Esophagus squamous epithelium (tissue), 5 donors: ENCODE measurements at places on chromosomes 2 and 18. TPM values are rescaled to one million over a fixed set of nuclear protein-coding genes. Genes with fewer than 3 reads are reported as not detected.

DNA sequence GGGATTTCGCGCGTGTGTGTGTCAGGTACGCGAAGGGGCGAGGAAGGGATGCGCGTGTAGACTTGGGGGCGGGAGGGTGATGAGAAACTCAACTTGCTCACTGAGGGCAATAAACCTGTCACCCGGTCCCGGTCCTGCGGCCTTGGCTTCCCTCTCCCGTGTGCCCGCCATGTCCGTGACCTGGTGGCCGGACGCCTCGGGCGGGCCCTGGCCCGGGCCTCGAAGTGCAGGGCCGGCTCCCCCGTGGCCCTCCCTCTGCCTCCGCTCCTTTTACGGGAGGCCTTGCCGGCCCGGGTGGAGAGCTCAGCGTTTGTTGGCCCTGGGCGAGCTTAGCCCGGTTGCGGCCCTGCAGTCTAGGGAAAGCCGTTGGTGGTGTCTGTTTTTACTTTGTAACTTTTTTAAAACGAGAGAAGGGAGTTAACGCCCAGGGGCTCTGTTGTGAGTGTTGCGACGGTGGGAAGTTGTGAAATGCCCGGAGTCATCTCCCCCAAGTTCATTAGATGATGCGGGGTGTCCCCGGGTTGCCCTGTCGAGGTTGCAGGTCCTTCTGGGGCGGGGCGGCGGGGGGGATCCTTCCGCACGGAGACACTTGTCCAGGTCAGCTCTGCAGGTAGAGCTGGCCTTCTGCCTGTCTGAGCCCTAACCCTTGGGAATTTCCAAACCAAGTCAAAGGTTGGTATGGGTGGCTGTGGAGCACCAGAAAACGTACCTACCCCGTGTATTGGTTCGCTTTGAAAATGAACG lies 883 bp downstream of the SMCHD1 start:
- H3K4me3 ChIP-seq, result peak overlapping the region; percentile 96
- peak overlapping the region; percentile 99 for H3K27ac ChIP-seq
- H3K36me3 ChIP-seq, result no peaks in the 10 kb centered on the region

DNA sequence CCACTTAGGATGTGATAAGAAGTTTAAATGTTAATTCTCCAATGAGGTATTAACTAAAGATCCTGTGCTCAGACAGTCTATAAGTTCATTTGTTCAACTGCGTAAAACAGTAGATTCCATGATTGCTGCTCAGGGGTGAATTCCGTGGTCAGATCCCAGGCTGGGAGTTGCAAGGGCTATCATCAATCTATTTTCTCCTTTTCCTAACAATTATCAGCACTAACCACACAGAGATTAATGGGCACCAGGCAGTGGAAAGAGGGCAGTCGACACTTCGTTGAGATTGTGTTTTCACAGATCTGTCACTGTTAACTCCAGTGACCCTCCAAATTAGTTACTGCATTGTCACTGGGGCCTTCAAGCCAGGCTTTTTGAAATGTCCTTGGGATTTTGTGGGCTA lies 154.1 kb upstream of the SPRED2 start:
- no peak overlapping the region for H3K27ac ChIP-seq
- DNase-seq, result no peak
- H3K27me3 ChIP-seq, result no peaks in the 10 kb centered on the region

The MITD1 gene
- total RNA-seq, result 29.9 TPM

The ADCYAP1 gene
- not detected for total RNA-seq

The CMPK2 gene
- 1.7 TPM for total RNA-seq

GRCh38 chr2:134320930-134321329 lies 67.1 kb downstream of the MGAT5 start:
- H3K27me3 ChIP-seq, result no peaks in the 10 kb centered on the region
- no peak overlapping the region for H3K27ac ChIP-seq
- H3K4me1 ChIP-seq, result peaks cover 13% of the 10 kb centered on the region
- no peak for DNase-seq
- H3K36me3 ChIP-seq, result peaks cover 24% of the 10 kb centered on the region

The SERPINB12 gene
- not detected for total RNA-seq

DNA sequence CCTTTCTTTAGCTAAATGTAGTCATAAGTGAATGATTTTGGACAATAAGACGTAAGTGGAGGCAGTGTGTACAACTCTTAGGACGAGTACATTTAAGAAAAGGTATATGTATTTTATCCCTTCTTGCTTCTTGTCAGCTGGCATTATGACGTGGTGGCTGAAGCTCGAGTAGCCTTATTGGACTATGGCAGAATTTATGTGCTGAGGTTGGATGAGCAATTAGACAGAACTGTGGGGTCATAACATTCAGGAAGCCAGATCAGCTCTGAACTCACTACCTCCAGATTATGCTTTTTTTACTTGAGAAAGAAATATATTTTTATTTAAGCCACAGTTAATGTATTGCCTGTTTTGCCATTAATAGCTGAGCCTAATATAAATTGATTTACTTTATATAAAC lies 661.5 kb downstream of the ERBB4 start:
- no peaks in the 10 kb centered on the region for H3K36me3 ChIP-seq
- H3K4me1 ChIP-seq, result no peaks in the 10 kb centered on the region
- no peaks in the 10 kb centered on the region for H3K27me3 ChIP-seq
- no peak overlapping the region for H3K4me3 ChIP-seq
- no peak overlapping the region for H3K27ac ChIP-seq

GRCh38 chr2:204681412-204681811 lies 136.1 kb downstream of the PARD3B start:
- no peaks in the 10 kb centered on the region for H3K4me1 ChIP-seq
- no peaks in the 10 kb centered on the region for H3K36me3 ChIP-seq
- no peak overlapping the region for H3K4me3 ChIP-seq
- H3K27me3 ChIP-seq, result no peaks in the 10 kb centered on the region
- no peak for DNase-seq

The SLC35G4 gene
- not detected for total RNA-seq

The VWA3B gene
- not detected for total RNA-seq
